ENCODE measurements at places on chromosomes 11 and 22.

GRCh38 chr11:11592146-11592684 is 29.6 kb downstream of the GALNT18 start:
- no peak for DNase-seq

GRCh38 chr11:6307876-6308275 is 12.4 kb downstream of the CAVIN3 start:
- DNase-seq, result no peak

DNA sequence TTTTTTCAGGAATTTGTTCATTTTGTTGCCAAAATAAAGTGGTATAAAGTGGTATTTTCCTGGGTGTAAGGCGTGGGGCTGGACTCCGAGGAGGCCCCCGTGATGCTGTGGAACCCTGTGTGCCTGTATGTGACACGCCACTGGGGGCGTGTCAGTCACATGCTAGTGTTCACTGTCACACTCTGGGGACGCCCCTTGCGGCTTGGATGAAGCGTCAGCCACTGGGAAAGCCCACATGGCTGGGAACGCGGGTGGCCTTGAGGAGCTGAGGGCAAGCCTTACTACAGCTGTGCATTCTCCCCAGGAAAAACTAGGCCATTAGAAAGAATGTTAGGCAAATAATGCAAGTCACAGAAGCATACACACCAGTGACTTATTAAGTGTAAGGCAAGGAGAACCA is 77.0 kb upstream of the SLC25A18 start:
- no peak for DNase-seq

DNA sequence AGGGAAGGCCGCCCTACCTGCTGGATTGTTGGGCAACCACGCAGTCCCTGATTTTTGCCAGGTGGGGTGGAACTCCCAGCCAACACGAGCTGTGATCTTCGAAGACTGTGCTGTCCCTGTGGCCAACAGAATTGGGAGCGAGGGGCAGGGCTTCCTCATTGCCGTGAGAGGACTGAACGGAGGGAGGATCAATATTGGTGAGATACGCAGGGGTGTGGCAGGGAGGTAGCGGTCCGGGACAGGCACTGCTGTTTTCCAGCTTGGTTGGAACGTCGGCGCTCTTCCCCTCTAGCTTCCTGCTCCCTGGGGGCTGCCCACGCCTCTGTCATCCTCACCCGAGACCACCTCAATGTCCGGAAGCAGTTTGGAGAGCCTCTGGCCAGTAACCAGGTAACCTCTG is 7.6 kb downstream of the ACAD8 start:
- no peak for DNase-seq

DNA sequence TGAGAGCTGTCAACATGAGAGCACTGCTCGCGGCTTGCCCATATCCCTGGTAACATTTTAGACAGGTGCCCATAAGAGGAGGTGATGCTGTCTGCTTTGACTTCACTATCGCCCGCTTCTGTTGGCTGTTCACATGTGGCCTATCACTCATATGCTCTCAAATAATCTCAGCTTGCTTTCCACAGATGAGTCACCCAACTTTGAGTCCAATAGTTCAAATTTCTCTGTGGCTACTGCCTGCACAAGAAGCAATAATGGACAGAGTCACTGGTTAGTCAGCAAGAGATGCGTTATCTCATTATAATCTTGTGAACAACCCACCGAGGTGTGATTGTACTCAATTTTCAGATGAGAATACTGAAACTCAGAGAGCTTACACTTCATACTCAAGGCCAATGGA is 1714.1 kb downstream of the LRRC4C start:
- DNase-seq, result no peak

DNA sequence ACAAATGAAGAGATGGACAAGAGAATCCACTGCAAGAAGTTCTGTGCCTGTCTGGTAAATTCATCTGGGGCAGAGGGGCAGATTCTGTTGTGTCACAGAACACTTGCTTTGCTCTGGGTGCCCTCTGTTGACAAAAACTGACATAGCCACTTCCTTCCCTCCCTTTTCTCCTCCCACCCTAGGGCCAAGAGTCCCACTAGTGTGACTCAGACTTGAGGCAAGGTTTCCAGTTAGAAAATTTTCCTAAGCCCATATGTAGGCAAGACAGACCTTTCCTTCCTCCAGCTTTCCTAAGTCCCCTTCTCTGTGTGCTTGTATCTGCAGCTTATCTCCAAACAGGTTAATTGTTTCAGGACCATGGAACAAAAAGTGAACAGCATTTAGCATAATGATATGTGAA is 106.8 kb downstream of the RBFOX2 start:
- peak; percentile 45 for DNase-seq

GRCh38 chr11:8209208-8209807 is 40.5 kb upstream of the RIC3 start:
- peak; percentile 4 for DNase-seq

DNA sequence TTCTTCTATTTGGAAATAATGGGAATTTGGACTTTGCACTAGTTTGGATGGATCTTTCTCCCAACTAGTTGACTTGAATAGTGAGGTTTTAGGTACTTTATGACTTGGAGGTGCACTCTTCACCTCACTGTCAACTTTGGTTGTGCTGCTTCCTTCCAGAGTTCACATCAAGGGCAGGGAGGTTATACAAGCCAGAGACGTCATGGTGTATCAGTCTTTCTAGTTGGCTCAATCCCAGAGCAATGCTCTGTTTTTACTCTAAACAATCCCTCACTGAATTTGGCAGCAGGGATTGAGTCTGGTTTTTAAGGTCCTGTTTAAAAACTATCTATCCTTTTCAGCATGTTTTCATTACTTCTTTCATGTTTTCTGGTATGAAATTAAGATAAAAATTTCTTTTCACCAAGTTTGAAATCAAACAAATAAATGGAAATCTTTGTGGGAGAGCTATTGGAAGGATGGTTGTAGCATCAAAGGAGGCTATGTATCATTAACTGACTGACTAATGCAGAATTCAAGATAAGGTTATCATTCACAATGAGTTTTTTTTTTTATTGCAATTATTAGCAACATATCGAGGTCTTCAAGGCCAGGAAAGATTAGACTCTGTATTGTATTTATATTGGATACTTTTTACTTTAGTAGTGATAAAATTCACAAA is 28.0 kb upstream of the ZBED5 start:
- no peak for DNase-seq

- no peak for DNase-seq
These were observed 25.8 kb upstream of the P2RY2 start for GRCh38 chr11:73192272-73192671.

- no peak for DNase-seq
These were observed 5.2 kb upstream of the SMTN start for GRCh38 chr22:31075961-31076360.

DNA sequence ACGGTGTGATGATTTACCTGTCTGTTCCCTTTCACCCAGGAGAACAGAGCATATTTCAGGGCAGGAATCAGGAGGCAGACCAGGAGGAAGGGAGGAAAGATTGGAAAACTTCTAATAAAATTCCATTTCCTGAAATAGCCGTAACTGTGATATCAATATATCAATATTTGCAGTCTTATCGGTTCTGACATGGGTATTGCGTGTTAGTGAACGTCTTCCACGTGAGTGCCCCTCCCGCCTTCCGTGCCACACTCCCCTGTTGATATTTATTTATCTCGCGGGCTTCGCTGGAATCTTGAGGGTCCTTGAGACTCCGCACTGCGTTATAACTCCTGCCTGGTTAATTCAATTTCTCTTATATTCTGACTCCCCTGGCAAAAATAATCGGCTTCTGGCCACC is 1160.4 kb downstream of the BRD1 start:
- no peak for DNase-seq

DNA sequence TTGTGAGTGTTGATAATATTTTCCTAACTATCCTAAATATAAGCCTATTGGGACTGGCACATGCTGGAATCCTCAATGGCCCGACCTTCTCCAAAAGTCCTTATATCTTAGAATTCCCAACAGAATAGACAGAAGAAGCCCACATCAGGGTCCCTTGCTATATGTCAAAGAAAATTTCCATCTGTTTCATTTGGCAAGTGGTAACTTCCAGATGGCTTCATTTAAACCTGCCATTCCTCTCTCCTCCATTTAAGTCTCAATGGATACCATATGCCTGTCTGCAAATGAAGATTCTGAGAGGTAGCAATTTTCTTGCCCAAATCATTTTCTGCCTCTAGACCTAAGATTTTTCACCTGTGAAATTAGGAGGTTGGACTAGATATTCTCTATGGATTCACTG is 73.1 kb upstream of the KCNA4 start:
- DNase-seq, result no peak

DNA sequence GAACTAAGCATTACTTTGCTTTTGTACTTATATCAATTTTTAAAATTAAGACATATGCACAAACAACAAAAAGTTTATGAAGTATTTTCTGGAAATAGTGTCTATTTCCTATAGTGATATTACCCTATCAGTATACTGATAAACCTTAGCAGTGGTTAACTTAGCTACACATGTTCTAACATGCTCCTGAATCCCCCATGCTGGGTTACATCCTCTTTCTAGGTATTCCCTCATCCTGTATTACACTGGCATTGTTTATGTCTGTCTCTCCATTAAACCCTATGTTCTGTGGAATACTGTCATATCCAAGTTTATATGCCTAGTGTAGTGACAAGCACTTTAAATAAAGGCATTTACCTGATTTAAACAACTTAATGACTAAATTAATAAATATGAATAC is 1.8 kb upstream of the FAR1 start:
- DNase-seq, result no peak

DNA sequence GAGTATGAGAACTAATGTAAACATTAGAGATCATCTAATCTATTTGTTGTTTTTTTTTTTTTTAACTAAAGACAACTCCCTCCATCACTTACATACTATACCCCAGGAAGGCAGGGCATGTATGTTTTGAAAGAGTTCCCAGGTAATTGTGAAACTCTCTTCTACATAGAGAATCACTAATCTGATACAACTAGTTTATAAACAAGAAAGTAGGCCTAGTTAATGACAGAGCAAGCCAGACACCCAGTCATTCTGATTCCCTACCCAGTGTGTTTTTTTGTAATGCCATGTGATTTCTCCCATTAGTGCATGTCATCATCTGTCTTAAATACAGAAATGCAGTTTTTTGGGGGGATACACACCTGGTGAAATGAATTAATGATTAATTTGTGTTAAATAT is 120.9 kb downstream of the C11orf65 start:
- DNase-seq, result no peak

GRCh38 chr11:14969901-14970323 is 2.2 kb downstream of the CALCA start:
- DNase-seq, result peak; percentile 26

DNA sequence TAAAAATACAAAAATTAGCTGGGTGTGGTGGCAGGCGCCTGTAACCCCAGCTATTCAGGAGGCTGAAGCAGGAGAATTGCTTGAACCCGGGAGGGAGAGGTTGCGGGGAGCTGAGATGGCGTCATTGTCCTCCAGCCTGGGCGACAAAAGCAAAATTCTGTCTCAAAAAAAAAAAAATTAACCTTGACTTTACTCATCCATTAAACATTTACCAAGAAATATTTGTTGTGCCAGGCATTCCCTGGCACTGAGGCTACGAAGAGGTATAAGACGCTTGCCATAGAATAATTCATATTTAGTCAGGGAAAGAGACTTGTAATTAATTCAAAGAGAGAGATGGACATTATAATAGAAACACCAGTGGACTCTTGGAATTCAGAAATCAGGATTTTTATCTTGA is 13.2 kb upstream of the PAFAH1B2 start:
- DNase-seq, result no peak

DNA sequence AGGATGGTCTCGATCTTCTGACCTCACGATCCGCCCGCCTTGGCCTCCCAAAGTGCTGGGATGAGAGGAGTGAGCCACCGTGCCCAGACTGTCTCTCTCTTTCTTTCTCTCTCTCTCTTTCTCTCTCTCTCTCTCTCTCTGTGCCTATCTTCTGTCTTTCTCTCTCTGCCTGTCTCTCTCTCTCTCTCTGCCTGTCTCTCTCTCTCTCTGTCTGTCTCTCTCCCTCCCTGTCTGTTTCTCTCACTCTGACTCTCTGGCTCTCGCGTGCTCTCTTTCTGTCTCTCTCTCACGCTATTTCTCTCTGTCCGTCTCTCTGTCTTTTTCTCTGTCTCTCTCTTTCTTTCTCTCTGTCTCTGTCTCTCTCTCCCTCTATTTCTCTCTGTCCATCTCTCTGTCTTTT is 3911.2 kb upstream of the OR11H1 start:
- no peak for DNase-seq

DNA sequence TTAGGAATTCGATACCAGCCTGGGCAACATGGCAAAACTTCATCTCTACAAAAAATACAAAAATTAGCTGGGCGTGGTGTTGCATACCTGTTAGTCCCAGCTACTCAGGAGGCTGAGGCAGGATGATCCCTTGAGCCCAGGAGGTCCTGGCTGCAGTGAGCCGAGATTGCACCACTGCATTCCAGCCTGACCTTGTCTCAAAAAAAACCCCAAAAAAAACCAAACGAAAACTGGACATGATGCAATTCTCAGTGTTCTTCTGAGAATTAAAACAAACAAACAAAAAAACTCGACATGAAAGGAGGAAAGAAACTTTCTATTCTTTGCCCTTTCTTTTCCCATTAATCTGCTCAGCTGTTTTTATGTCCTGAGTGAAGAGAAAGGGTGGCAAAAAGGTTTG is 7.4 kb downstream of the MED17 start:
- DNase-seq, result no peak

- peak; percentile 65 for DNase-seq
These were observed 657 bp upstream of the MAPK8IP2 start for GRCh38 chr22:50599816-50600455.

- DNase-seq, result no peak
These were observed 19.3 kb downstream of the SBF2 start for GRCh38 chr11:10274726-10275125.

DNA sequence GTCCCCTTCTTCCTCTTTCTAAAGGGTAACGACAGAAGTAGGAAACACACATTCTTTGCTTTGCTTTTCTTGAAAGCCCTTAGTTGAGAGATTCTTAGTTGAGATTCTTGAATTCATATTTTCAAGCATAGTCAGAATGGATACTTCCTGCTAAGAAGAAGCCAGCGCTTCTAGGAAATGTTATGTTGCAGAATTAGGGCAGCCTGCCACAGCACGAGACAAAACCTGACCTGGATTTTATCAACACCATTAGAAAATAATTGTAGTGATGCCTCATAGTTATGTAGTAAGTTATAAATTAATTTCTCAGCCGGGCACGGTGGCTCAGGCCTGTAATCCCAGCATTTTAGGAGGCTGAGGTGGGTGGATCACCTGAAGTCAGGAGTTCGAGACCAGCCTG is 37.9 kb upstream of the NUP160 start:
- peak; percentile 30 for DNase-seq

- DNase-seq, result no peak
These were observed 40.3 kb upstream of the DAGLA start for GRCh38 chr11:61639816-61640443.

GRCh38 chr22:25060522-25061071 is 108.1 kb downstream of the KIAA1671 start:
- peak; percentile 51 for DNase-seq

- no peak for DNase-seq
These were observed 2.4 kb downstream of the MOB2 start for GRCh38 chr11:1484061-1484671.

GRCh38 chr22:29396126-29396525 is 7.8 kb upstream of the AP1B1 start:
- no peak for DNase-seq

GRCh38 chr11:61369372-61370348 is 7.5 kb downstream of the TMEM138 start:
- no peak for DNase-seq

GRCh38 chr11:110852921-110853490 is 140.8 kb upstream of the ARHGAP20 start:
- DNase-seq, result no peak
